WTC11 (cell line): ENCODE measurements at places on chromosomes 13 and 19.

GRCh38 chr13:100159584-100159983 lies 70.7 kb downstream of the PCCA start:
- no peak for DNase-seq

DNA sequence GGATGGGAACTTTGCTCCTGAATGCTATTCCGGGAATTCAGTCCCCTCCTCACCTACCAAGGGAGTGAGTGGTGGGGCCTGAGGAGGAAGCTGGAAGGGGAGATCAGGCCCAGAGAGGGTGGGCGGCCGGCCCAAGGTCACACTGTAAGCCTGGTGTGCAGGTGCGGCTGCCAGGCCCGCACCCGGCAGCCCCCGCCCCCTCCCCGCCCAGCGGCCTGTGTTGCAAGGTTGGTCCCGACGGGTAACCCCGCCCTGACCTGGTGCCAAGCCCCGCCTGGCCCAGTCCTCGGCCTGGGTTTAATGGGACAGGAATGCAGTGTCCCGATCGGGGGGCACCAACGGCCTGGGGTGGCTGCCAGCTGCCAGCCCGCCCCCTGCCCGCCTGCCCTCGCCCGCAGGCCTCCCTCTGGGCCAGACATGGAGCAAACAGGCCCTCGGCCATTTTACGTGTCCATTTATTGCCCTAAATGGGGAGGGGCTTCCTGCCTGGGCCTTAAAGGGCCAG lies 5.5 kb downstream of the ZBTB7A start:
- DNase-seq, result no peak

DNA sequence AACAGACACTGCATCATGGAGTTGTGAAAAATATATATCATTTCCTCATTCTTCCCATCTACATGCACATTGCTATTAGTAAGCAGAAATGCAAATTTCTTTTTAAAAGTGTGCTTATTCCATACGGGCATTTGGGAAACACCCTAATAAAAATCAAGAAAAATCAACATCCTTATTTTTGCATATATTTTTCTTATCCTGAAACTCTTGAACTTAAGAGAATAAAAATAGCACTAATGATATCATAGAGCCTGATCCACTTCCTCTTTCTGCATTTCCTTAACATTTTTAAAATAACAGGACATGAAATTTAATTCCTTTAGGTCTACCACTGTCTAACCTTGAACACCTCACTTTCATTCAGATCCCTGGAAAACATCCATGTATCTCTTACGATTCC lies 123.3 kb downstream of the VWA8 start:
- DNase-seq, result no peak

DNA sequence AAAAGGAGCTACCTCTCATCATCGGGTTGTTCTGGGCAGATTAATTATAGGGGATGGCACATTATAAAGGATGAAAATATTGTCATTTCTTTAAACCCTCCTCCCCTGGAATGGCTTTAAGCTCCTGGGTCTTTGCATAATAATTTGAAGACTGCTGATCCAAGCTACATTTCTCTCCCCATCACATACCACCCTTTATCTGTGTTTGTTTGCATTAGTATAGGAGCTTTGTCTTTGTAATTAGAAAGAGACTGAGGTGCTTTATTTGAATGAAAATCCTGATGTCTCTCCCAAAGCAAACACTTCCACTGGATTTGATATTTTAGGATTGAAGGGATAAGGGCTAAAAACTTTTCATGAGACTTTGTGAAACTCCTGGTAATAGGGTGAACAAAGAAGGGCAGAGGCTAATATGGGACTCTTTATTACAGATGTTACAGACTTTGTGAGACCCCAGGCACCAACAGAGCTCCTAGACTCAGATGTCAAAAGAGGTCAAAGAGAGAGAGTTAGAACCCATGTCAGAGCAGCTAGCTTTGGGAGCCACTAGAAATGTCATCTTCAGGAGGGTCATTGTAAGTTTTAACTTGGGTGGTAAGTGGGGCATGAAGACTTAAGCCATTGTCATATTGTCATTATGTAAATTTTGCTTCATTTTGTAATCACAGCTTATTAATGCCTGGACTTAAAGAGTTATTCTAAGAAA lies 75.3 kb upstream of the RXFP2 start:
- no peak for DNase-seq

- DNase-seq, result peak; percentile 38
Observed at GRCh38 chr19:46660008-46660517, 919 bp downstream of the DACT3 start.

- no peak for DNase-seq
Observed at GRCh38 chr19:17865364-17866311, 5.9 kb downstream of the RPL18A start.

DNA sequence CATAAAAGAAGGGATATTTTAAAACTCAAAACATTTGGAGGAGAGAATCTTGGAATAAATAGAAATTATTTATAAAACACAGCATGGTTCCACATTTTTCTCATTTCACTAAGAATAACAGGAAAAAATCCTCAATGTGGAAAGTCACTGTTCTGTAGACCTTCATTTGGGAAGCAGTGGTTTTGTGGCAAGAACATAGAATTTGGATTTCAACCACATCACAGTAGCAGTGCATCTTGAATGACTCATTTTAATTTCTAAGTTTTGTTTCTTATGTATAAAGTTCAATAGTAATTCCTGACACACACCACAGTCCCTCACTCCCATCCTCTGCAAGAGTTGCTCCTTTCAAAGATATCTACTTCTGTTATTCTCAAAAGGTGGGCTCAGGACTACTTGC lies 264.0 kb downstream of the ENOX1 start:
- DNase-seq, result no peak

GRCh38 chr19:35856546-35857149 lies at the start of gene KIRREL2:
TSS of gene KIRREL2 (plus strand) at chr19:35856911. CDS start at chr19:35857120, 209 bp downstream.
- peak; percentile 72 for DNase-seq

DNA sequence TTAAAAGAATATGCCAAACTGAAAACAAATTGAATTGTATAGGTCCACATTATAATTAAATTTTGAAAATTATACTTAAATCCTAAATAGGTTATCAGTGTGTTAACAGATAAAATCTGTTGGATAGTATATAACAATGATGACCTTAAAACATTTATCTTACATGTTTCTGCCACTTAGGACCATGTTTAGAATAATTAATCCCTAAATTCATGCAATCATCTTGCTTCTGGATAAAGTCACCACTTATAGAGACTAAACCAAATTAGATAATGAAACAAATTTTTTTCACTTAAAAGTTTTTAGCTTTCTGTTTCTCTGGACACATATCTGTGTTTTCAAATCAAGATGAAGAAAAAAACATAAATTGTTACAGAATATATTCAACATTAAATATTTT lies 511.7 kb upstream of the MIR17HG start:
- DNase-seq, result no peak

DNA sequence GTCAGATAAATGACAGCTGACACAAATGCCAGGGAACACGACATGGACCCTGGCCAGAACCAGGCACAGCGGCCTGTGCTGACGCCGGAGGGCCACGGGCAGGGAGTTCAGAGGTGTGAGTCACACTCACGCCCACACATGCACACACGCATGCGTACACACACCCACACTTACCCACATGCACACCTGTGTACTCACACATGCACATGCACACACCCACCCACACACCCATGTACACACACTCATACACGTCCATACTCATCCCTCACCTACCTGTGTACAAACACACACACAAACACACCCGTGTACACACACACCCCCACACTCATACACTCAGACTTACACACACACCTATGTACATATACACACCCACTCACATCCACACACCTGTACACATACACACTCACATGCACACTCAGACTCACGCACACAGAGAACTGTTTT lies 40.4 kb downstream of the MLLT1 start:
- DNase-seq, result no peak

- DNase-seq, result no peak
Observed at GRCh38 chr13:45276913-45277312, 64.1 kb downstream of the TPT1 start.

GRCh38 chr13:34620074-34620850 lies 321.8 kb upstream of the NBEA start:
- DNase-seq, result no peak

- no peak for DNase-seq
Observed at GRCh38 chr13:30867089-30867669, 38.9 kb upstream of the MEDAG start.

DNA sequence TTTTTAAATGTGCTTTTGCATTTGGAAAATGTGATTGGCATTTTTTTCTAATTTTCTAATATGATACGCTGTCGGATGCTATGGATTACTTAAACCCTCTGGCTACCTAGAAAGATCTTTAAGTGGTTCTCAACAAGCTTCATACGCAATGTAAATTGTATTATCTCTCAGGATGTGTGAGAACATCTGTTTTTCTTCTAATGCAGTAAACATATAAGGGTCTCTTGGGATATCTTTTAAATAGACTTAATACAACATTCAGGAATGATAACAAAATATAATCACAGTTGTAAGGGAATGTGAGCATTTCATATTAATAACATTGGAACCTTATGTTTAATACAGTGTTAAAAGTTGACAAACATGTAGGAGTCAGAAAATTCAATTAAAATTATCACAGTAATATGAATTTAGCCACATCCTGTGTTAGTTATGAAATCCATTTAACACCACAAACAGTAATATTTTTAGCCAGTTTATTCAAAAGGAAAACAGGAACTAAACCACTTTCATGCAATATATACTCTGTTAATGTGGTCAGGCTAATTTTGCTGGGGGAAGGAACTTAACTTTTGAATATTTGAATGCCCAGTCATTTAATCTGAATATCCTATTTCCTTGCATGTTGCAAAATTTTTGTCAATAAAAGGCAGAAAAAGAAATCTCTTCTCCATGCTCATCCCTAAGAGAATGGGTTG lies 15.0 kb upstream of the ALOX5AP start:
- no peak for DNase-seq

GRCh38 chr19:344625-345319 lies at the start of gene MIER2:
TSS of gene MIER2 (minus strand) at chr19:344796. CDS start at chr19:344782, 14 bp downstream.
- peak; percentile 92 for DNase-seq

- no peak for DNase-seq
Observed at GRCh38 chr13:22126433-22127021, 455.7 kb downstream of the FGF9 start.

DNA sequence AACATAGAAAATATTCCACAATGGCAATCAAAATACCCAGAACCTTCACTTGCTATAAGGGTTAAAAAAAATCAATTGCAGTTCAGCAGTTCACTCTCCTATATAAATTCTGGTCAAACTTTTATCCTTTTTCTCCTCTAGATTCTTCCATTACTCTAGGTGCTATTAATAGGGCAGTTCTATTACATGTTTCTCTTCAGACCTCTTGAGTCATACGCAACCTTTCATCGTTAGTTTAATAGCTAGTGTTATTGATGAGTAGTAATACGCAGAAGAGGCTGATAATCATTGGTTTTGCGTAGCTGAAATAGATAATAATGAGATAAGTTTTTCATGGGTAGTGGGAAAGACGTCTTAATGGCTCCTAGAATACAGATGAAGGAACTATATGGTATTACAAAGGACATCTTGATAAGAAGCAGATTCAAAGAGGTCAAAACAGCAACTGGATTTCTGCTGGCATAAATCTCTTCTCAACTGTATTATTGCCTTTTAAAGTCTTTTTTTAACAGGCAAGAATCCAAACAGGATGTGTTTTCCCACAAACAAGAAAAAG lies 118.3 kb upstream of the STARD13 start:
- DNase-seq, result no peak

- DNase-seq, result peak; percentile 72
Observed at GRCh38 chr13:35470671-35471661, 5.5 kb downstream of the MAB21L1 start.

- peak; percentile 82 for DNase-seq
Observed at GRCh38 chr19:44512326-44513298, 12.3 kb upstream of the ZNF180 start.

DNA sequence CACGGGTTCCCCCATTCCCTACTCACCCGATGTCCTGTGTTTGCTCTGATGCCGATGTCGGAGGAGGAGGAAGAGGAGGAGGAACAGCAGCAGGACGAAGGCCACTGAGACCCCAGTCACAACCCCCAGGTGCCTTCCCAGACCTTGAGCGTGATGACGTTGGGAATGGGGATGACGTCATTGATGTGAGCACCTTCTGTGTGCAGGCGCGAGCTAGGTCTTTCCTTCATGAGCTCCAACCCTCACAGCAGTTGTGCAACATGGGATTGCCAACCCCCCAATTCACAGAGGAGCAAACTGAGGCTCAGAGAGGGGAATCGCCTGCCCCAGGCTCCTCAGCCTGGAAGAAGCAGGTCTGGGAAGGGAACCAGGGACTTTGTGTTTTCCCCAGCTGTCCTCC lies 4.2 kb downstream of the LILRB5 start:
- no peak for DNase-seq

DNA sequence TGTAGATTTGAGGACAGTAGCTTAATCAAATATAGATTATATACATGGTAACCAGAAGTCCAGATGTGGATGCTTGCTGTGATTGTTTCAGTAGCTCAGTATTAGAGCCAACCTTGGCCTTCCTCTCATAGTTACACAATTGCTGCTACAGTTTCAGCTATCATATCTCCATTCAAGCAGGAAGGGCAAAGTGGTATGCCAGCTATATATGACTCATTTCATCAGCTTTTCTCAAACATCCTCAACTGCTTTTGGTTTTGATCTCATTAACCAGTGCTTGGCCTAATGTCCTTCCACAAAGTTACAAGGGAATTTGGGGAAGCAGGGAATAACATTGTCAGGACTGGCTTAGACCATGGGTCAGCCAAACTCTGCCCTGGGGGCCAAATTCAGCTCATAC lies 73.0 kb upstream of the MAB21L1 start:
- no peak for DNase-seq

DNA sequence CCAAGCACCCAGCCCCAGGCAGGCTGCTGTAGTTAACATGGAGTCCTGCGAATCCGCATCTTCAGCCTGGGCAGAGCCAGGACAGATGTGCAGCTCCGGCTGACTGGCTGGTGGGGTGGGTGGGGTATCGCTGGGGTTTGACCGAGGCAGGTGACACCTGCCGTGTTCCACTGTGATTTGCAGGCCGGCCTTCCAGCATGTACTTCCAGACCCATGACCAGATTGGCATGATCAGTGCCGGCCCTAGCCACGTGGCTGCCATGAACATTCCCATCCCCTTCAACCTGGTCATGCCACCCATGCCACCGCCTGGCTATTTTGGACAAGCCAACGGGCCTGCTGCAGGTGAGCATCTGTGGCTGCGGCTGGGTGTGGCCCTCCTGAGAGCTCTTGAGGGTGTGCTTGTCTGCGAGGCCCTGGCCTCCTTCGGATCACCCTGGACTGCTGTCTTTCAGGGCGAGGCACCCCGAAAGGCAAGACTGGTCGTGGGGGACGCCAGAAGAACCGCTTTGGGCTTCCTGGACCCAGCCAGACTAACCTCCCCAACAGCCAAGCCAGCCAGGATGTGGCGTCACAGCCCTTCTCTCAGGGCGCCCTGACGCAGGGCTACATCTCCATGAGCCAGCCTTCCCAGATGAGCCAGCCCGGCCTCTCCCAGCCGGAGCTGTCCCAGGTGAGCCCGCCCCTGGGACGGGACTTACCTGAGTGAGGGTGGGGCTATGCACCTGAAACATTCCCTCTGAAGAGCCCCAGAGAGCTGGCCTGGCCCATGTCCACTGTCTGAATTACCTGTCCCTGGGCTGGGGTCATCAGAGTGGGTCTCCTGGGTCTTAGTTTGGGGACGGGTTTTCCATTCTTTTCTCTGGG lies 30.6 kb downstream of the CERS1 start:
- no peak for DNase-seq

- no peak for DNase-seq
Observed at GRCh38 chr13:113820813-113821651, 42.8 kb downstream of the GAS6 start.
